Neural crest cell (in vitro differentiated cells): ENCODE measurements at places on chromosomes 7 and 10. TPM values are rescaled to one million over a fixed set of nuclear protein-coding genes. Genes with fewer than 3 reads are reported as not detected.

GDF2 gene
- not detected in 2 replicates for total RNA-seq

CHRM2 gene
- total RNA-seq = 0.14 TPM in 2 replicates

TTYH3 gene
- total RNA-seq = 225 and 237 TPM in 2 replicates

GIMAP5 gene
- 0.19 TPM in 1 of 2 replicates, not detected in the other for total RNA-seq

TSPAN13 gene
- total RNA-seq = 36.7 and 37.3 TPM in 2 replicates

PIK3CG gene
- total RNA-seq = not detected in 2 replicates

DBNL gene
- 74.1 and 74.6 TPM in 2 replicates for total RNA-seq

BMPR1A gene
- 77.9 and 78.6 TPM in 2 replicates for total RNA-seq

TRIM74 gene
- 0.96 and 1.8 TPM in 2 replicates for total RNA-seq

MTG1 gene
- total RNA-seq = 104 and 105 TPM in 2 replicates

MOGAT3 gene
- not detected in 2 replicates for total RNA-seq

KIF11 gene
- 70.8 and 71.5 TPM in 2 replicates for total RNA-seq

FKBP6 gene
- not detected in 2 replicates for total RNA-seq

TRPV5 gene
- total RNA-seq = 0.07 TPM in 1 of 2 replicates, not detected in the other

LRRC18 gene
- not detected in 2 replicates for total RNA-seq

MEIG1 gene
- total RNA-seq = 0.71 and 1.6 TPM in 2 replicates
